Endodermal cell (in vitro differentiated cells): ENCODE measurements at places on chromosomes 13 and 19. TPM values are rescaled to one million over a fixed set of nuclear protein-coding genes. Genes with fewer than 3 reads are reported as not detected.

The ZNF442 gene
- total RNA-seq, result 1.9 and 2.7 TPM in 2 replicates

The YJEFN3 gene
- total RNA-seq, result 12.6 and 13.3 TPM in 2 replicates

- DNase-seq, result no peak
These were observed at the start of gene CYP4F3 for GRCh38 chr19:15640294-15640903. Gene CYP4F3 (plus strand): TSS chr19:15640897. CDS start chr19:15641416, 519 bp downstream.

DNA sequence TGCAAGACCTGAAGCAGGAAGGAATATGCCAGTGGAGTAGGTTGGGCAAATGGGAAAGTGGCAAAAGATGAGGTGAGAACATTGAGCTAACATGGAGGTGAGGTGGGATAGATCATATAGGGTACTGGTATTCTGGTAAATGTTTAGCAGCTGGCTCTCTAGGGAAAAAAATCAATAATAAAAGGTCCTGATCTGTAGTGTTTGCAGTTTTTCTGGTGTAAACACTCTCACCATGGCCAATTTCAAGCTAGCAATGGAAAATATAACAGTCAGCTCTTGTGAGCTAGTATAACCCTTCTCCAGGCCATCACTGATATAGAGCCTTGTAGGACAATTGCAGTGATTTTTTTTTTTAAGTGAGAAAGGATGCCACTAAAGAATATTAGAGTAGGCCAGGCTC is 31.3 kb downstream of the RFC3 start:
- DNase-seq, result no peak

DNA sequence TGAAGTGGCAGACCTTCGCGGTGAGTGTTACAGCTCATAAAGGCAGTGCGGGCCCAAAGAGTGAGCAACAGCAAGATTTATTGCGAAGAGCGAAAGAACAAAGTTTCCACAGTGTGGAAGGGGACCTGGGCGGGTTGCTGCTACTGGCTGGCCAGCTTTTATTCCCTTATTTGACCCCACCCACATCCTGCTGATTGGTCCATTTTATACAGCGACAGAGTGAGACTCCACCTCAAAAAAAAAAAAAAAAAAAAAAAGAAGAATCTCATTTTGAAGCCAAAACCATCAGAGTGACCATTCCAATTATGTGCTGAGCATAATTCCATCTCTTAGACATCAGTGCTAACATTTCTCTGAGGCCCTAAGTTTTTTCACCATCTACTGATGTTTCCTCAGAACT is 1.9 kb upstream of the ZNF552 start:
- peak; percentile 63 for DNase-seq

DNA sequence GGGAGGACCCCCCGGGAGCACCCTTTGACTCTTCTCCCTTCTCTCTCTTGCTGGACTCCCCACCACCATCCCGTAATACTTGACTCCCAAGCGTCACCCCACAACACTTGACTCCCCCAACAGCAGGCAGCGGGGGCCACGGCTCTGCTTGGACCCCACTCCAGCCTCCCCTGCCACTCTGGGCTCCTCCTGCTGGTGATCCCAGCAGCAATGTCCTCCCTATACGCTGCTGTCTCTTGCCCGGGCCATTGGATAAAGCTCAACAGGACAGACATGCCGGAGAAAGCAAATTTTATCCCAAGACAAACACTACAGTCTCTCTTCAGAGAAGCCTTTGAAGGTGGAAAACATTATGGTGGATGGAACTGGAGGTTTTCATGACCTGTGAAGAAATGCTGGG is 20.4 kb upstream of the AMER2 start:
- DNase-seq, result no peak

GRCh38 chr13:85737952-85738351 is 61.3 kb downstream of the SLITRK6 start:
- DNase-seq, result no peak

- no peak for DNase-seq
These were observed 9.2 kb upstream of the NCCRP1 start for GRCh38 chr19:39187552-39187943.

DNA sequence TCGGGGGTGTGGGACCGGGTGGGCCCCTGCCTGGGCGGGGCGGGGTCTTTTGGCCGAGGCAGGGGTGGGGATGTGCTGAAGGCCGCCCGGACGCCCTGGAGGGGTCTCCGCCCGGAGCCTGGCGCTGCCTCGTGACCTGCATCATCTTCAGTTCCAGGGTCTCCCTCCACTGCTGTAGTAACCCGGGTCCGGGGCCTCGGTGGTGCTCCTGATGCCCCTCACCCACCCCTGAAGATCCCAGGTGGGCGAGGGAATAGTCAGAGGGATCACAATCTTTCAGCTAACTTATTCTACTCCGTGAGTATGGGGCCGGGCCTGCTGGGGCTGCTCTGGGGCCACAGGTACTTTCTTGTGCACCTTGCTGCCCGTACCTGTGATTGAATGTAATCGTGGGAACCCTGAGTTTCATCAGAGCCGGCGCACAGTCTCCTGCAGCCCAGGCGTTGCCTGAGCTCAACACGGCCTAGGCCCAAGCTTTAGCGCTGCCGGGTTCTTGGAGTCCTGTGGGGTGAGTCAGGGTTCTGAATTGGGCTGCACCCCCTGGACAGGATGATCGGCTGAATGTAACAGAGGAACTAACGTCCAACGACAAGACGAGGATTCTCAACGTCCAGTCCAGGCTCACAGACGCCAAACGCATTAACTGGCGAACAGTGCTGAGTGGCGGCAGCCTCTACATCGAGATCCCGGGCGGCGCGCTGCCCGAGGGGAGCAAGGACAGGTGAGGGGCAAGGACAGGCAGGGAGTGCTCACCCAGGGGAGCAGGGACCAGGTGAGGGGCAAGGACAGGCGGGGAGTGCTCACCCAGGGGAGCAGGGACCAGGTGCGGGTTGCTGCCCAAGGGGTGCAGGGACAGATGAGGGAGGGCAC is 10.5 kb downstream of the PEAK3 start:
- no peak for DNase-seq

GRCh38 chr19:54345938-54346386 is 7.0 kb upstream of the LILRA4 start:
- DNase-seq, result no peak

- DNase-seq, result peak; percentile 36
These were observed 135.7 kb downstream of the CRYL1 start for GRCh38 chr13:20389696-20390525.

DNA sequence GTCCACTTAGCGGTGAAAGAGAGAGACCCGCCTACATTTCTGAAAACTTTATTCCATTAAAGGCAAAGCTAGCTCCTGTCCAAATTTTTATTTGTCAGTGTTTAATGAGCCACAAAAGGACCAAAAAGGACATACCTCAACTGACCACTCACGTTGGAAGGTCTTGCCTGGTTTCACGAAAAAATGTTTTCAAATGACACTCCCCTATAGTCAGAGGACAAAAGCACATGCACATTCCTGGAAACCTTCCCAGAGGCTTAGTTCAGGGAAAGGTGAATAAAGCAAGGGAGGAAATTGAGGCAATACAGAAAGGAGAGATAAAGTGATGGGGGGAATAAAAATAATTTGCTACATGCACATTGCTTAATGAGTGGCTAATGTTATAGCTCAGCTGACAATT is 55.6 kb downstream of the DOCK9 start:
- no peak for DNase-seq

DNA sequence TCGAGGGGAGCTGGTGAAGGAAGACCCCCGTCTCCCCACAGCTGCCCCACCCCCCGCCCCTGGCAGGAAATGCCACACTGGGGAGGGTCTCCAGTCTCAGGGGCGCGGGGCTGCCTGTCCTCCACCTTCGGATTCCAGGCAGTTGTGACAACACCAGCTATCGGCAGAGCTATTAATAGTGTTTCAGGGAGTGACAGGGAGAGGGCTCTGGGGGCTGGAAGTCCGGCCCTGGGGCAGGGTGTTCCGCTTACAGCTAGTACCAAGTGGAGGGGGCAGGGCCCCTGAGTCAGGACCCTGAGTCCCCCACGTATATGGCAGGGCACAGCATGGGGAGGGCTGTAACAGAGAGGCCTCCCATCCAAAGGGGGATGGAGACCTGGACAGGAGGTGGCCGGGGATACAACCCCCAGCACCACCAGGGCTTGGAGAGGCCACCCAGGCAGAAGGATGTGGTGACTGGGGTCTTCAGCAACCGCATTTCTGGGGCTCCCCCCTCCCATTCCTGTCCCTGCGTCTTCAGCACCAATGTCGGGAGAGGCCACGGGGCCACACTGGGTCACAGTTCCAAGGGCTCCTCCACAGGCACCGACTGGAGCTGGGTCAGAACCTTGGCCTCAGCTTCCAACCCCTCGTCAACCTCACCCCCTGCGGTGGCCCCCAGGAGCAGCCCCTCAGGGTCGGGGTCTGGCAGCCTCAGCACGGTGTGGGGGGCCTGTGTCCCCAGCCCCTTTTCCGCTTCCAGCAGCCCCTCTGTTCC is 3.9 kb downstream of the SIX5 start:
- no peak for DNase-seq

DNA sequence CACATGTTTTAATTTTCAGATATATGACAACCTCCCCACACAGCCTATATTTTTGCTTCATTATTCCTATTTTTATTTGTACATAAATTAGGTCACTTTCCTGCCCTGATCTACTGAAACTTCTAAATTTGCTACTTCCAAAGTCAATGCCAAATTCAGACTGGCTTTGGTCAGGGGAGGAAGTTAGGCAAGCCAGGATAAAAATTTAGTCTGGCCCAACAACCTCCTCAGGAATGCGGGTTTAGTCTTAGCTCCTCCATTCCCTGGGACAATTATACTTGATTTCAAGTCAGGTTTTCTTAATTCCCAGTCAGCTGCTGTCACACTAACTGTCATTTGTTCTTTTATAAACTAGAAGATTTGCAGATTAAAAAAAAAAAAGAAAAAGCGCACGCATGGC is 84.3 kb downstream of the TM9SF2 start:
- no peak for DNase-seq
